ENCODE measurements at places on chromosomes 2 and 18. TPM values are rescaled to one million over a fixed set of nuclear protein-coding genes. Genes with fewer than 3 reads are reported as not detected.

The ATIC gene
- total RNA-seq = 22.9 TPM

The UGT1A5 gene
- not detected for total RNA-seq

The GRB14 gene
- 1.0 TPM for total RNA-seq

The MCM6 gene
- 2.7 TPM for total RNA-seq

GRCh38 chr2:181846399-181847197 is 44.9 kb upstream of the ITPRID2 start:
- H3K36me3 ChIP-seq = no peaks in the 10 kb centered on the region
- H3K4me3 ChIP-seq = no peak overlapping the region
- no peaks in the 10 kb centered on the region for H3K4me1 ChIP-seq
- H3K27ac ChIP-seq = no peak overlapping the region
- no peak for DNase-seq

GRCh38 chr2:152622219-152622618 is 95.0 kb downstream of the PRPF40A start:
- no peaks in the 10 kb centered on the region for H3K27me3 ChIP-seq
- no peaks in the 10 kb centered on the region for H3K4me1 ChIP-seq
- H3K36me3 ChIP-seq = no peaks in the 10 kb centered on the region
- no peak overlapping the region for H3K27ac ChIP-seq
- H3K4me3 ChIP-seq = no peak overlapping the region

GRCh38 chr2:238802957-238803356 is 44.9 kb upstream of the TWIST2 start:
- no peak for DNase-seq
- H3K27me3 ChIP-seq = no peaks in the 10 kb centered on the region
- H3K4me1 ChIP-seq = no peaks in the 10 kb centered on the region
- H3K36me3 ChIP-seq = no peaks in the 10 kb centered on the region
- no peak overlapping the region for H3K27ac ChIP-seq
